GF-D8 (cell line): ENCODE measurements at places on chromosomes 6 and 20.

DNA sequence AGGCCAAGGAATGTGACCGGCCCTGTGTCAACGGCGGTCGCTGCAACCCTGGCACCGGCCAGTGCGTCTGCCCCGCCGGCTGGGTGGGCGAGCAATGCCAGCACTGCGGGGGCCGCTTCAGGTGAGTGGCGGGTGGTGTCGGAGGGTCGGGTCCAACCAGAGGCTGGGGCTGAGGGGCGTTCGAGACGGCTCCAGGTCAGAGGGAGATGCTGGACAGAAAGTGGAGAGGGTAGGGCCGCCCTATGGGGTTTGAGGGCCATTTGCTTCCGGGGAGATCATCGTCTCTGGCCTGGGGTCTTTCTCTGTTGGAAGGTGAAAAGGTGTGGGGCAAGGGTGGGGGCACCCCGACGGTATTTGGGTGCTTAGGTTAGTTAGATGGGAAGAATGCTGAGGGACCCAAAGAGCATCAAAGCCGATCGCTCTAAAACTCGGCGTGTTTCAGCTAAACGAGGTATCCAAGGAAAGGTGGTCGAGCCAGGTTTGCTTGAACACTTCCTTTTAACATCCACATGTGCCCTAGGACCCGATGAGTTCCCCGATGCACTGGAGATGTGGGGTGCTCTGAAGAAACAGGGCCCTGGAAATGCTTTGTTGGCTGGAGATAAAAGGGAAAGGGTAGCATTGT lies 691 bp downstream of the ATRN start:
- DNase-seq, result no peak

GRCh38 chr20:42740226-42740870 lies 449.4 kb downstream of the PTPRT start:
- no peak for DNase-seq

DNA sequence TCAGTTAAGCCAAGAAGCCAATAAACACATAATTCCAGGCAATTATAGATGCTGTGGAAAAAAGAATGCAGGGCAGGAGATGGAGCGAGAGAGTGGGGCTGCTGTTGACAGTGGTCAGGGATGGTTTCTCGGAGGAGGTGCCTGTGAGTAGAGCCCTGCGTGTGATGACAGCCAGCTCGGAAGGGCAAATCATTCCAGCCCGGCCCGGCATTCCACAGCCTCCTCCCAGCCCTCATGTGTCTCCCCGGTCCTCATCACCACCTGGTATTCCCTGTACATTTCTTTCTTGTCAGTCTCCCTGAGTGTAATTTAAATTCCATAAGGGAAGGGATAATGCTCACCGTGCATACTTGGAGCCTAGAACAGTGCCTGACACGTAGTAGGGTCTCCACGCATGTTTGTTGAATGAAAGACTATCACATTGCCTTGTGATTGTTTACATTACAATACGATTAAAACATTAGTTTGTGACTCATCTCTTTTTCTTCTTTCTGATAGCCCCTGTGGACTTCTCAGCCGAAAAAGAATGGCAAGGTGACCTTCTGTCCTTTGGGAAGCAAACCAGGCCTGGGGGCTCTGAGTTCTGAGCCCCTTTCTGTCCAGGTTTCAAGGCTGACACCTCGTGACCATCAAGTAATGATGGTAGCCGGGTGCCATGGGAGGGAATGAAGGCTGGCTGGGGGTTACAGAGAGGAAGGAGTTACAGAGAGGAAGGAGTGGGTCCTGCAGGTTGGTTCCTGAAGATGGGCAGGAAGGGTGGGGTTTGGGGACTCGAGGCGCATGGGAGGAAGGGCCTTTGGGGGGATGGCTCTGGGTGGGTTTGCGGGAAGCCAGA lies 379.5 kb upstream of the SULF2 start:
- DNase-seq, result no peak

DNA sequence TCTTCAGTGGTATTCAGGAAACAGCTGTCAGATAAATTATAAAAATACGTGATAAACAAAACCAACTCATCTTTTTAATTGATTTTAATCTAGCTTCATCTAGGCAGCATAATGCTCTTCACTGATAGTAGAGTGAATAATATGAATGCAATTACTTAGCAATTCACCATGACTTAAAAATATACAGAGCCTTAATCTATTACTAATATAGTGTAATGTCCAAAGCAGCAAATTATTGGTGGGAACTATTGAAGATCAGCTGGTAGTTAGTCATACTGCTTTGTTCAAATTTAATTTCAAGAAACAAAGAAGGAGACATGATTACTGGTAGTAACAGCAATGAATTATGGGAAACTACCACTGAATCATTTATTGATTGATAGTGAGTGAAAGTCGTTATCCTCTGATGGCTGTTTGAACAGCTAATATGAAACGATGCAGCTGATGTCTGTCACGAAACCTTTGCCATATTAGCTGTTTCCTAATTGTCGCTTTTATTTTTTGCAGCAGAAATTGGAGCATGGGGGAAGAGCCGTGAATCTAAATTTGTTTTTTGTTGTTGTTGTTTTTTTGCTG lies 99.2 kb downstream of the NKAIN2 start:
- no peak for DNase-seq

DNA sequence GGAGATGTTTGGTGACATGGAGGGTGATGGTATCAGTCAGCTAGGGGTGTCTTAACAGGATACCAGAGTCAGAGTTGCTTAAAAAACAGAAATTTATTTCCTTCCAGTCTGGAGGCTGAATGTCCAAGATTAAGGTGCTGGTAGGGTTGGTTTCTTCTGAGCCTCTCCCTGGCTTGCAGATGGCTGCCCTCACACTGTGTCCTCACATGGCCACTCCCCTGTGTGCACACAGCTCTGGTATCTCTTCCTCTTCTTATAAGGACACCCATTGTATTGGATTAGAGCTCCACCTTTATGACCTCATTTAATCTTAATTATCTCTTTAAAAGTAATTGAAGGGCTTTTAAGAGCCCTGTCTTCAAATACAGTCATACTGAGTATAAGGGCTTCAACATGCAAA lies 431.8 kb upstream of the MMS22L start:
- DNase-seq, result no peak

DNA sequence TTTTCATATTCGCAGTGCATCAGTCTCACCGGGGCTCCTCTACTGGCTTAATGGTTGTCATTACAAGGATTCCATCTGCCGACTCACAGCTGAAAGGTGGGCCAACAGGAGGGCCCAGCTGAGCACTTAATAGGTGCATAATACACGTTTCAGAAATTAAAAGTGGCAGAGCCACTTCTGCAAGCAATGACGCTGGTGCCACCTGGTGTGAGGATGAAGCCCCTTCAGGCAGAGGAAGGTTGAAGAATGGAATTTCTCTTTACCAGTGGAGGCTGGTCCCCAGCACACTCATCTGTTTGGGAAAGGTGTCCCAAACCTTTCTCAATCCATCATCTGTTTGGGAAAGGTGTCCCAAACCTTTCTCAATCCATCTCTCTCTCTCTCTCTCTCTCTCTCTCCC lies 8.2 kb upstream of the STMND1 start:
- no peak for DNase-seq

DNA sequence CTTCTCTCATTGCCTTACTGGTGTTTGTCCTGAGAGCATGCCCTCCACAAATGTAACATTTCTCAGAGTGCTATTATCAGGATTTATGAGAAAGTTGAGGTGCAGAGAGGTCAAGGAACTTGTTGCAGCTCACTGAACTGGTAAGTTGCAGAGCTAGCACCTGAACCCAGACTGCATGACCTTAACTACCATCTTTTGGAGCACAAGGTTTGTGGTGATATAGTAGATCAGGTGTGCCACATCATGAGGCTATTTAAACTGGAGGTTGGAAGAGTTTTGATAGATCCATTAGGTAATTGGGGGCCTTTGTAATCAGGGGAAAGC lies 112.0 kb upstream of the CITED2 start:
- no peak for DNase-seq

GRCh38 chr6:106918115-106918514 lies 56.4 kb downstream of the CD24 start:
- no peak for DNase-seq

DNA sequence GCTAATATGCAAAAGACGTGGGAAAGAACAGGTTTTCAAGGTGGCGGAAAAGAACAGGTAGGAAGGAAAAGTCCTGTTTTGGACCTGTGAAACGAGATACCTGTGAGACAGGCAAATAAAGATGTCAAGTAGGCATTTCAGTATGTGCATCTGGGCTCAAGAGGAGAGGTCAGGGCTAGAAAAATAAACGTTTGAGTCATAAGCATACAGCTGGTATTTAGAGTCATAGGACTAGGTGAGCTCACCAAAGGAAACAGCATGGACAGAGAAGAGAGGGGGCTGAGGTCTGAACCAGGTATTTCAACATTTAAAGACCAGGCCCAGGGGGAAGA lies 14.9 kb downstream of the MTFR2 start:
- no peak for DNase-seq

DNA sequence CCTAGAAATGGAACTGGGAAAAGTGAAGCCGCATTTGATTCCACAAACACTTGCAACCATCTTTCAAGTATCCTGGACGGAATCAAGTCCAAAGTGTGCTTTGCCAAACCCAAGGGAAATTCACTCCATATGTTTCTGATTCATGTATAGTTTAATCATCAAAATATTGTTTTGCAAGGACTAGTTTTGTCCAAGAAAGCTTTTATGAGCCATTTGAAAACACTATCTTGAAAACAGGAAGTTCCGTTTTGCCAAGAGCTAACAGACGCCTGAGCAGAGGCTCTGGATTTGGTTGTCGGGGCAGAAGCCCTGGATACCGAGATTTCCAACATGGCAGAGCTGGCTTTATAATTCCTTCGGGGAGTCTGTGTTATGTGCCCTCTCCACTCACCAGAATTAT lies 251.1 kb downstream of the PHACTR1 start:
- no peak for DNase-seq

DNA sequence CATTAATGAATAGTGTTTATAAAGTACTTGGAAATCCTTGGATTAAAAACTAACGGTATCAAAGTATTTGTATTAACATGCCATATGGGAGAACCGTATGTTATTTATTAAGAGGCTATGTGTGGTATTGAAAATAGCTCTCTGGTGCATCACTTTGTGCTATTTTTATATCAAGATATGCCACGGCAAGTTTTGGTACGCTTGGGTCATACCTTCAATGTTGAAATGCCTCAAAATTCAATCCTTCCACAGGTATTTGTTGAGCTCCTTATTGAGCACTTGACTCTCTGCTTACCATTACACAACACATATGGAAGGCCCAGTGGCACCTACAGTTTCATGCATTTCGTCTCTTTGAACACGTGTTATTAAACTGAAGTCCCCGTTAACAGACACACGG lies 647.9 kb downstream of the KIF16B start:
- DNase-seq, result no peak

GRCh38 chr20:39851459-39851858 lies 837.6 kb downstream of the MAFB start:
- DNase-seq, result no peak

DNA sequence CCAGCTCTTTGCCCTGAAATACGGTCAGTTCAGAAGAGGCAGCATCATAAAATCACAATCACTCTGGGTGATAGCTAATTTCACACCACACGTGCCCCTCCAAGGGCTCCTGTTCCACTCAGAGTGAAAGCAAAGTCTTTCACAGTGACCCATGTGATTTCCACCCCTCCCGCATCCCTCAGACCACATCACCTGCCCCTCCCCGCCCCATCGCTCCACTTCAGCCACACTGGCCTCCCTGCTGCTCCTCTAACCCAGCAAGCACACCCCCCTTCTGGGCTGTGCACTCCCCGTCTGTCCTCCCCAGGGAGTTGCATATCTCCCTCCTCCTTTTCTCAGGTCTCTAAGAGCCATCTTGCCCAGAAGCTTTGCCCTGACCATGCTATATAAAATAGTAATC lies 74.5 kb downstream of the PSMG4 start:
- no peak for DNase-seq

- peak; percentile 41 for DNase-seq
These were observed 29.8 kb downstream of the RHAG start for GRCh38 chr6:49606721-49607390.

DNA sequence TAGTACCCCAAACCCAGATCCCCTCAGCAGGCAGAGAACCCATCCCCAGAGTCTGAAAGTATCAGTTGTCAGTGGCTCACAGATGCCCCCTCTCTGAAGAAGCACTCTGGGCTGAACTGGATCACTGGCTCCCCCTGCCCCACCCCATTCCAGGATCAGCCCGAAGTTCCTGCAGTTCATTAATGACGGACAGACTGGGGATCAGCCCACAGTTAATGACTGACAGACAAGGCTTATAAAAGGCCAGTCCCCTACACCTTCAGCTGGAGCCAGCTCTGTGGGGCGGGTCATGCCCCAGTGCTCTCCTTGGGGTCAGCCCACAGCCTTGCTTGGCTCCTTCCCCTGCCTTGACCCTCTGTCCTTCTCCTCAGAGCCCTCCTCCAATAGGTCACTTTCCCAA lies 21.7 kb downstream of the KIAA1755 start:
- no peak for DNase-seq

- DNase-seq, result no peak
These were observed 25.5 kb downstream of the FASTKD5 start for GRCh38 chr20:3134151-3134550.

- DNase-seq, result peak; percentile 36
These were observed 4.5 kb upstream of the FAM110A start for GRCh38 chr20:828987-829386.

- no peak for DNase-seq
These were observed 6.5 kb upstream of the UQCC2 start for GRCh38 chr6:33717934-33718455.

DNA sequence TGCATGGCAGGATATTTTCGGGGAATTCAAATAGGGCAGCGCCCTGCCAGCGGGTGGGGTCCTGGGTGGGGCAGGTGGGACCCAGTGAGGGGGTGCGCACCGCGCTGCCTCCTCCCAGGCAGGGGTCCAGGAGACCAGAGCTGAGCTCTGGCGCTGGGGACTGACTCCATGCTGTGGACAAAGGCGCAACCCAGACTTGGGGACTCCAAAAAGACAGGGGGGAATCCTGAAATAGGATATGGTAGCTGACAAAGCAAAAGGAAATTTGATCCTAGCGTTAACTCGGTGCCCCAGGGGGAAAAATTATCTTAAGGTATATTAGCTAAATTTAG lies 23.6 kb downstream of the TFAP2A start:
- no peak for DNase-seq

DNA sequence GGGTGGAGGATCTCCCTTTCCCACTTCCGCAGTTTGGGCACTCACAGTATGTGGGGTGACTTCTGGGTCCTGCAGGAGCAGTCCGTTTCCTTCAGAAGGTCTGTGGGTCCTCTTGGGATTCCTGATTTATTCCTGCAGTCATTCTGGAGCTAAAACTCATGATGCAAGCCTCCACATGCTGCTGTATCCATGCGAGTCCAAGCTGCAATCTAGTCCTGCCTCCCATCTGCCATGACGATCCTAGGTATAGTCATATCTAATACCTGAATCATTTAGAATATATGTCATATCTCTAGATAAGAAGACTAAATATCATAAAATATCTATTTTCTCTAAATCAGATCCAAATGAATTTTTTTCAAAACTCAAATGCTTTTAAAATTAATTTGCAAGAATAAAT lies 103.4 kb upstream of the AHI1 start:
- DNase-seq, result no peak

DNA sequence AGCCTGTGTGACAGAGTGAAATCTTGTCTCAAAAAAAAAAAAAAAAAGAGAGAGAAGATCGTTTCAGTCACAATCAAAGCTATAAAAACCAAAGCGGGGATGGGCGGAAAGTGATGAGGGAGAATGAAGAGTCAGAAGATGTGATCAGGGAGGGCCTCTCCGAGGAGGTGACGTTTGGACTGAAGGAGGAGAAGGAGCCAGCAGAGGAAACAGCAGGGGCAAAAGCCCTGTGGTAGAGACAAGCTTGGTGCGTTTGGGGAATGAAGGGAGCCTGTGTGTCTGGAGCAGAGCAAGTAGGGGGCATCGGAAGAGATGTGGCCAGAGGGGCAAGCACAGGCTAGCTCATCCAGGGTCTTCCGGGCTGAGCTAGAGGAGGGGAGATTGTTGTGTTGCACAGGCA lies 14.5 kb upstream of the LBP start:
- no peak for DNase-seq
